ENCODE measurements at places on chromosomes 7 and 10. TPM values are rescaled to one million over a fixed set of nuclear protein-coding genes. Genes with fewer than 3 reads are reported as not detected.

The FGFR2 gene
- not detected for total RNA-seq

The AKR1C3 gene
- 0.96 TPM for total RNA-seq

The FGF8 gene
- total RNA-seq, result 0.43 TPM

The SPDYE5 gene
- not detected for total RNA-seq

GRCh38 chr7:135425036-135425435 is 84.9 kb downstream of the CNOT4 start:
- H3K27ac ChIP-seq, result no peak overlapping the region
- H3K4me3 ChIP-seq, result no peak overlapping the region
- H3K36me3 ChIP-seq, result peaks cover 3% of the 10 kb centered on the region
- no peak for DNase-seq

GRCh38 chr10:69220041-69220451 is at the start of gene HKDC1:
HKDC1 (plus strand) TSS chr10:69220332; CDS start chr10:69220436, 104 bp downstream.
- no peak for DNase-seq
- H3K4me1 ChIP-seq, result peaks cover 39% of the 10 kb centered on the region
- peaks cover 8% of the 10 kb centered on the region for H3K27me3 ChIP-seq
- no peaks in the 10 kb centered on the region for H3K36me3 ChIP-seq
- no peak within 1 kb of the TSS for H3K27ac ChIP-seq

- no peak overlapping the region for H3K27ac ChIP-seq
- no peaks in the 10 kb centered on the region for H3K4me1 ChIP-seq
- no peaks in the 10 kb centered on the region for H3K27me3 ChIP-seq
- no peak for DNase-seq
- H3K36me3 ChIP-seq, result no peaks in the 10 kb centered on the region
- no peak overlapping the region for H3K4me3 ChIP-seq
Measured at GRCh38 chr10:29766753-29767152, 132.0 kb upstream of the SVIL start.

DNA sequence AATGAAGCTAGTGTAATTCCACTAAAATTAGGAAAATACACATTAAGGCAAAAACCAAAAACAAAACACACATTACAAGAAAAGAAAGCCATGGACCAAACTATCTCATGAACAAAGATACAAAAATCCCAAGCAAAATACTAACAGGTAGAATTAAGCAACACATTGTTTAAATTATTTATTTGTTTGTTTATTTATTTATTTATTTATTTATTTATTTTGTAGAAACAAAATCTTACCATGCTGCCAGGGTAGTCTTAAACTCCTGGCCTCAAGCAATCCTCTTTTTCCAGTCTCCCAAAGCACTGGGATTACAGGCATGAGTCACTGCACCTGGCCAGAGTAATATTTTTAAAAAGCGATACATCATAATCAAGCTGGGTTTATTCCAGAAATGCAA is 6.8 kb upstream of the SLC29A3 start:
- peaks cover 18% of the 10 kb centered on the region for H3K4me1 ChIP-seq
- H3K27me3 ChIP-seq, result no peaks in the 10 kb centered on the region
- no peaks in the 10 kb centered on the region for H3K36me3 ChIP-seq
- H3K27ac ChIP-seq, result no peak overlapping the region
- no peak for DNase-seq
- no peak overlapping the region for H3K4me3 ChIP-seq

DNA sequence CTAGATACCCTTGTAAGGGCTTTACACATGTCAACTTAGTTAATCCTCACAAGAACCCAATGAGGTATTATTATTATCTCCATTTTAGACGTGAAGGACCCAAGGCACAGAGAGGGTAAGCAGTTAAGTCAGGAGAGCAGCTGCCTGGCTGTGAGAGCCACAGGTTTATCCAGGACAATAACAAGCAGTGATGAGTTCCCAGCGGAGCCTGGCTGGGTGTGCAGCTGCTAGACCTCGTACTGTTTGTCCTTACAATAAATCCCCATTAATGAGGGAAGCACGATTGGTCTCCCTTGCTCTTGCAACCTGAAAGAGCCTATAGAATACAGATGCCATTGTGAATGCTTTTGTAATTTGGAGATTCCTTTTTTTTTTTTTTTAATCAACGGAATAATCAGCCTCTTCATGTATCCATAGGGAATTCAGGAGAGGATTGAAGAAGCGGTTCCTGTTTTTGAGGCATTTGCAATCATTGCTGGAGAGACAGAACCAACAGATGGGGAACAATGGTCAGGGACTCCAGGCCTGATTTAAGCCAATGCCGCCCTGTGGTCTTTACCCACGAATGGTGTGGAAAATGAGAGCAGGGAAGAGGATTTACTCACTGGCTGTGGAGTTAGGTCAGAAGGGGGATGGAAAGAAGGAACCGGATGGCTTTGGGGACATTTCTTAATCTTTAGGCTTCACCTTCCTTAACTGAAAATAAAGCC is 12.3 kb upstream of the ASB4 start:
- H3K4me1 ChIP-seq, result peaks cover 10% of the 10 kb centered on the region
- no peaks in the 10 kb centered on the region for H3K27me3 ChIP-seq
- no peak overlapping the region for H3K4me3 ChIP-seq
- no peak overlapping the region for H3K27ac ChIP-seq
- no peaks in the 10 kb centered on the region for H3K36me3 ChIP-seq
- no peak for DNase-seq

DNA sequence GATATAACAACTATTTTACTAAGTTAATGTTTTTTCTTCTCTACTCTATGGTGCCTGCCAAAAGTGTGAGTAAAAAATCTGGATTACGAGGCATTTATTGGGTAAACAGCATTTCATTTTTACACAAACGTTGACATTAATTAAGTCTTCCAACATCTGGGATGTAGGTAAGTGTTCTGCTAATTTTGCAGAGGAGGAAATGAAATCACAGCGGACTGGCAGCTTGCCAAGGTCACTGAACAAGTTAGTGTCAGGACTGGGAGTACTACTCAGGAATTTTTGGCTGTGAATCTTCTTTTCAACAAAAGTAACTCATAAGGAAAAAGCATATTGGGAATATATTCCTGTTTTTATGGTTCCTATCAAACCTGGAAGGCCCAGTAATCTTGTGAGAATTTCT is 612.1 kb upstream of the FZD8 start:
- H3K27ac ChIP-seq, result no peak overlapping the region
- no peak overlapping the region for H3K4me3 ChIP-seq
- no peak for DNase-seq
- no peaks in the 10 kb centered on the region for H3K4me1 ChIP-seq
- no peaks in the 10 kb centered on the region for H3K27me3 ChIP-seq

DNA sequence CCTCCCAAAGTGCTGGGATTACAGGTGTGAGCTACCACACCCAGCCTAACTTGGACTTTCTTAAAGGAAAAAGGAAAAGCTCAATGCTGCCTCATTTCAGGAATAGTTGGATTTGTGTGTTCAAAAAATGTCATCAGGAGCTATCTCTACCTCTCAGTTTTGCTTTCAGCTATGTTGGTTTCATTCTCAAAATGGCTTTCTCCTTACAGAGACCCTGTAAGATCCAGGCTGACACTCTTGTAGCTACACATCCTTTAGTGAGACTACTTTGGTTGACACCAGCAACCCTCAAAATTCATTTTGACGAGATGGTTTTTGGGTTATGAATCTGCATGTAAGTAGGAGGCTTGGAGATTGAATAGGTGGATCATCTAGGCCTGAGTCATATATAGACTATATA is 269.7 kb upstream of the SORCS1 start:
- no peaks in the 10 kb centered on the region for H3K36me3 ChIP-seq
- H3K27me3 ChIP-seq, result no peaks in the 10 kb centered on the region
- no peak overlapping the region for H3K4me3 ChIP-seq
- no peak overlapping the region for H3K27ac ChIP-seq

DNA sequence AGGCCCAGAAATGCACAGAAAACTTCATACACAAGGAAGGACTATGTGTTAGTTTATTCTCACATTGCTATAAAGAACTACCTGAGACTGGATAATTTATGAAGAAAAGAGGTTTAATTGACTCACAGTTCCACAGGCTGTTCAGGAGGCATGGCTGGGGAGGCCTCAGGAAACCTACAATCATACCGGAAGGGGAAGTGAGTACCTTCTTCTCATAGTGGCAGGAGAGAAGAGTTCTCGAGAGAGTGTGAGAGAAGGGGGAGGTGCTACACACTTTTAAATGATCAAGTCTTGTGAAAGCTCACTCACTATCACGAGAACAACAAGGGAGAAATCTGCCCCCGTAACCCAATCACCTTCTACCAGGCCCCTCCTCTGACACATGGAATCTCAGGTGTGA is 16.8 kb upstream of the RAMP3 start:
- no peaks in the 10 kb centered on the region for H3K36me3 ChIP-seq
- H3K4me3 ChIP-seq, result no peak overlapping the region
- DNase-seq, result no peak
- peaks cover 16% of the 10 kb centered on the region for H3K27me3 ChIP-seq
- peaks cover 12% of the 10 kb centered on the region for H3K4me1 ChIP-seq

GRCh38 chr10:29345144-29345909 is 56.5 kb downstream of the LYZL1 start:
- no peak for DNase-seq
- H3K27ac ChIP-seq, result no peak overlapping the region
- H3K36me3 ChIP-seq, result no peaks in the 10 kb centered on the region
- peaks cover 22% of the 10 kb centered on the region for H3K27me3 ChIP-seq
- no peaks in the 10 kb centered on the region for H3K4me1 ChIP-seq
- no peak overlapping the region for H3K4me3 ChIP-seq

- H3K27me3 ChIP-seq, result peaks cover 9% of the 10 kb centered on the region
- H3K36me3 ChIP-seq, result no peaks in the 10 kb centered on the region
- no peak overlapping the region for H3K4me3 ChIP-seq
- H3K27ac ChIP-seq, result no peak overlapping the region
- DNase-seq, result no peak
- no peaks in the 10 kb centered on the region for H3K4me1 ChIP-seq
Measured at GRCh38 chr10:21150166-21150565, 253.1 kb upstream of the NEBL start.

All from activated T-cell treated with anti-CD3 and anti-CD28 coated beads, Interleukin-2, amount 50 U/mL, for 72 hours (primary cell).